Erythroblast (primary cell): ENCODE measurements at places on chromosomes 13 and 19.

- no peak for DNase-seq
These were observed 13.7 kb upstream of the NCCRP1 start for GRCh38 chr19:39183104-39183503.

- DNase-seq, result no peak
These were observed 5.0 kb upstream of the HIF3A start for GRCh38 chr19:46291829-46292228.

DNA sequence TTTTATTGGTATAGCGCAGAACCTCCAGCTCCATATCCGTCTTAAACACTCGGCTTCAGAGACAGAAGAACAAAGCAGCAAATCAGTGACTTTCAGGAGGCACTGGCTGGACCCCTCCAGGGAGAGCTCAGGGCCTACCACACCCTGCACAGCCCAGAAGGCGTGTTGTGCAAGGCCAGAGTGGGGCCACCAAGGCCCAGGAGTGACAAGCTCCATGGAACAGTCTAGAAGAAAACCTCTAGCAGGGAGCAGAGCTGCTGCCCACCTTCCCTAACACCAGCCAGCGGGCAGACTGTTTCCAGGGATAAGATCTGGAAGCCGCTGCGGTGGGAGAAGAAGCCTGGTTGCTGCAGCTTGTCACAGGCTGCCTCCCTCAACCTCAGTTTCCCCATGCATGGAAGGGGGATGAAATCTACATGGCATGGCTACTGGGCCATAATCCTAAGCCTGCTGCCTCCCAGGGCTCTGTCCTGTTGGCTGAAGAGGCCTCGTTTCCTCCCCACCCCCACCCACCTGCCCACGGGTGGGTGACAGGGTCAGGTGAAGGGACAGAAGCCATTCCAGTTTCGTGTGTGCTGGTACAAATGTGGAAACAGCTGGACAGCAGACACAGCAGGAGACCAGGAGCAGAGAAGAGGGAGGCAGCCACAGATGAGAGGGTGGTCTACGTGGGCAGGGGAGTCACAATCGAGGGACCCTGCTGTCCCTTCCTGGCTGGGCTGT lies 57.4 kb downstream of the PEPD start:
- DNase-seq, result no peak

- DNase-seq, result no peak
These were observed 48.6 kb upstream of the RGCC start for GRCh38 chr13:41408746-41409145.

DNA sequence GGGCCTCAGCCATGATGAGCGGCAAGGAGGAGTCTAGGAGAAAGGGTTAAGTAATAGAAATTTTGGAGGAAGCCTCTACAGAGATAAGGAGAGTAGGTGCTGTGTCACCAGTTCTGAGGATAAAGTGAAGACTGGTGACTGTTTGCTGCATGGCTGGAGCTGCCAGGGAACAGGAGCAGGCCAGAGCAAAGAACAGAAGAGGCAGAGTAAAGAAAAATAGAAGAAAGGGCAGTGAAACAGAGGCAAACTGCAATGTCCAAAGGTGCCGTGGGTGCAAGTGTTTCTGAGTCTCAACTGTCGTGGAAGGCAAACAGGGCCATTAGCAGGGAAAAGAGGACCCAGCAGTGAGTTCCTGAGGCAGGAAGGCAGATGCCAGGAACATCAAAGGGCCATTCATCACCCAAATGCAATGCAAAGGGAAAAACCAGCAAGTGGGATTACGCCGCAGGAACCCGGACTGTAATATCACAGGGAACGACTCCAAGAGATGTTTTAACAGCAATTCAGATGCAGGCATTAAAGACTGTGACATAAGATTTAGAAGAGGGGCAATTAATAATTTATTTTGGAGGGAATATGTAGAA lies 318.3 kb downstream of the FOXO1 start:
- no peak for DNase-seq

DNA sequence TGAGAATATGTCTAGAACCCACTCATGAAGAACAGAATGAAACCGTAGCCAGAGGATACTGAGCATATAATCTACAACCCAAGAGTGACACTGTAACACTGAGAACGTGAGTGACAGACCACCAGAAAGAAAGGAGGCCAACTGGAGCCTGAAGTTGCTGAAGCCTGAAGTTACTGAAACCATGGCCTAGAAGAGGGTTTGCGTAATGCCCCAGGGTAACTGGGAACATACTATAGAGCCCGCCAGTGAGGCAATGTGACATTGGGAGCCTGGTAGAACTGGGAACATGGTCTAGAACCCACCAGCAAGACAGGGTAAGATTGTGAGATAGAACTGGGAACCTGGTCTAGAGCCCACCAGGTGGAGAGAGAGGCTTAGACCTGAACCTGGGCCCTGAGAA lies 15.5 kb upstream of the TNFSF14 start:
- no peak for DNase-seq
